ENCODE measurements at places on chromosomes 5 and 9.

DNA sequence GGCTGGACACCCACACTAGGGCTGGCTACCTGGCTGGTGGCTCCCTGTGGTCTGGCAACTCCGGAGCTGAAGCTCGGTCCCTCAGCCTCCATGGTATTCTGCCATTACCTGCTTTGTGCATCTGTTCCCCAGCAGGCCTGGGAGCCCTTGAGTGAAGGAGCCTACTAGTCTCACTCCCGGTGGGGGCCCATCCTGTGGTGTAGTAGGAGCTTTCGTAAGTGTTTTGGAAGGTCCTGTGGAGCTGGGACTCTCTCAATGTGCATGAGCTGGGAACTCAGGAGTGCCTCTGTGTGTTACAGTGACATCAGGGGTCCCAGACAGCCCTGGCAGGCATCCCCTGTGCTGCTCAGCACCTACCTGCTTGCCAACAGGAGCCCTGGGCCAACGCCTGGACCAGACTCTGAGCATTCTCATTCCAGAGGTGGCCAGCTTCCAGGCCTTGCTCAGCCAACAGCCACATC lies 267.1 kb downstream of the GADD45G start:
- DNase-seq = no peak

DNA sequence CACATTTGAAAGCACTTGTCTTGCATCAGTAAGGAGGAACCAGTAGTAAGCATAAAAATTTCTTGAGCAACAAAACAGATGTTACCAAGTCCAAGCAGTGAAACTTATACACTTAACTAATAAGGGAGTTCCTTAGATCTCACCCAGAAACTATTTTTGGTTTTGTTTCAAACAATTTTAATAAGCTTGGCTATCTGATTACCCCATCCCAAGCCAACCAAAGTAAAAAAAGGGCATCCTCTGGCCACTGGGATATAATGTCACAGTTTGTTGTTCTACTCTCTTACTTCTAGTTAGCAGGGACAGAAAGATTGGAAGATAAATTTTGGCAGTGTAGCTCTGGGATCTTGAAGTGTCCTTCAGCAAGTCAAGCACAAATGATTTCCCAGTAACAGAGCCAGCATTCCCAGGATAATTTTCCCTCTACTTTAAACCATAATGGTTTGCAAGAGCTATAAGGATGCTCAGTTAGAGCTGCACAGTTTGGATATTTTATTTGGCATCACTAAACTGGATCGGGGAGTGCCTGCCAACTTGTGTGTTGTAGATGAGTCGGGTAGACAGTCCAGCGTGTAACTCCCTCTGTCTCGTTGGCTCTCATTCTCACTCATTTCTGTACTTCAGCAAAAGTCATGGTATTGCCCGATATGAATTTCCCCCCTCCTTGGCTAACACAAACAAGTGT lies 161.9 kb upstream of the HMHB1 start:
- DNase-seq = no peak

GRCh38 chr5:33482335-33482734 lies 41.6 kb downstream of the TARS1 start:
- no peak for DNase-seq

GRCh38 chr9:121067640-121068039 lies 7.1 kb upstream of the CNTRL start:
- DNase-seq = no peak

- DNase-seq = no peak
Measured at GRCh38 chr5:95763941-95764340, 32.8 kb downstream of the RHOBTB3 start.

GRCh38 chr9:72444435-72444834 lies 77.0 kb upstream of the TMC1 start:
- DNase-seq = no peak

GRCh38 chr9:16815079-16815478 lies 55.4 kb downstream of the BNC2 start:
- no peak for DNase-seq

DNA sequence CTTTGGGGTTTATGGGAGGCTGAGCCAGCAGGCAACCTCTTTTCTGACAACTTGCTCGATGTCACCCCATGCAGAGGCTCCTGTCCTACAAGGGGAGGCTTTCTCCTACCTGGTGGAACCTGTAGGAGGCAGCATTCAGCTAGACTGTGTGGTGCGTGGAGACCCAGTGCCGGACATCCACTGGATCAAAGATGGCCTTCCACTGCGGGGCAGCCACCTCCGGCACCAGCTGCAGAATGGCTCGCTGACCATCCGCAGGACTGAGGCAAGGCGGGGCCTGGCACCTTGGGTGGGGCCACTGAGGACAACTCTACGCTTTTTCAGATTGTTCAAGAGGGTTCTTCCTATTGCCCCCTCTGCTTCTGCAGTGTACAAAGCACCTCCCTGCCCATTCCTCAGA lies 36.1 kb upstream of the ASS1 start:
- DNase-seq = no peak

- no peak for DNase-seq
Measured at GRCh38 chr5:118326481-118327045, 661.8 kb downstream of the DTWD2 start.

GRCh38 chr5:73182307-73182706 lies 9.3 kb downstream of the TMEM174 start:
- no peak for DNase-seq

GRCh38 chr5:158802941-158803341 lies 296.8 kb downstream of the EBF1 start:
- DNase-seq = no peak

DNA sequence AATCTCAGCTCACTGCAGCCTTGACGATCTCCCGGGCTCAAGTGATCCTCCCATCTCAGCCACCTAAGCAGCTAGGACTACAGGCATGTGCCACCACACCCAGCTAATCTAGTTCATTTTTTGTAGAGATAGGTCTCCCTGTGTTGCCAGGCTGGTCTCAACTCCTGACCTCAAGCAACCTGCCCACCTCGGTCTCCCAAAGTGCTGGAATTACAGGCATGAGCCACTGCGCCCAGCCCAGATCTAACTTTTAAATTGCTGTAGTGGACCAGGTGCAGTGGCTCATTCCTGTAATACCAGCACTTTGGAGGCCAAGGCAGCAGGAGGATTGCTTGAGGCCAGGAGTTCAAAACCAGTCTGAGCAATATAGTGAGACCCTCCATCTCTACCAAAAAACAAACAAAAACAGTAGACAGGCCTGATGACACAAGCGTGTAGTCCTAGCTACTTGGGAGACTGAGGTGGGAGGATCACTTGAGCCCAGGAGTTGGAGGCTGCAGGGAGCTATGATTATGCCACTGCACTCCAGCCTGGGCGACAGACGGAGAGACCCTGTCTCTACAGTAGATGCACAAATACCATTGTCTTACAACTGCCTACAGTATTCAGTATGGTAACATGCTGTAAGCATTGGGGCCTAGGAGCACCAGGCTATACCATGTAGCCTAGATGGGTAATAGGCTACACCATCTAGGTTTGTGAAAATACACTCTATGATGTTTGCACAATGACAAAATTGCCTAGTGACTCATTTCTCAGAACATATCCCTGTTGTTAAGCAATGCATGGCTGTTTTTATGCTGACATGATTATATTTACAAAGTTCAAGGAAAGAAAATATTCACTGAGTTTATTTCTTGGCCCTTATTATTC lies 1.5 kb upstream of the SIT1 start:
- DNase-seq = no peak

DNA sequence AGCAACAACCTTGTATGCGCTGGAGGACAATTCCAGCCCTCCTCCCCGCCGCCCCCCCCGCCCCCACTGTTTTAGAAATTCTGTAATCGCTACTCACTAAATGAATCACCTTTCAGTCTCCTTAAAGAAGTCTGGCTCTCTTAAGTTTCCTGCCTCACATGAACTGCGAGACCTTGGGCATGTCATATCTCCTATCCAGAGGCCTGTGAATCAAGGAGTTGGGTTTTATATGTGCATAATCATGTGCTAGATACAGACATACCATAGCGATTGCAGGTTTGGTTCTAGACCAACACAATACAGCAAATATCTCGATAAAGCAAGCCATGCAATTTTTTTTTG lies 337 bp upstream of the DMAC1 start:
- no peak for DNase-seq

Data from DMS 273 treated with DMSO at 0.1 percent for 48 hours (cell line).